ENCODE measurements at places on chromosomes 2 and 18. TPM values are rescaled to one million over a fixed set of nuclear protein-coding genes. Genes with fewer than 3 reads are reported as not detected.

AQP12B gene
- not detected for total RNA-seq

CHRNG gene
- total RNA-seq = not detected

PLGLB1 gene
- 0.28 TPM for total RNA-seq

DNA sequence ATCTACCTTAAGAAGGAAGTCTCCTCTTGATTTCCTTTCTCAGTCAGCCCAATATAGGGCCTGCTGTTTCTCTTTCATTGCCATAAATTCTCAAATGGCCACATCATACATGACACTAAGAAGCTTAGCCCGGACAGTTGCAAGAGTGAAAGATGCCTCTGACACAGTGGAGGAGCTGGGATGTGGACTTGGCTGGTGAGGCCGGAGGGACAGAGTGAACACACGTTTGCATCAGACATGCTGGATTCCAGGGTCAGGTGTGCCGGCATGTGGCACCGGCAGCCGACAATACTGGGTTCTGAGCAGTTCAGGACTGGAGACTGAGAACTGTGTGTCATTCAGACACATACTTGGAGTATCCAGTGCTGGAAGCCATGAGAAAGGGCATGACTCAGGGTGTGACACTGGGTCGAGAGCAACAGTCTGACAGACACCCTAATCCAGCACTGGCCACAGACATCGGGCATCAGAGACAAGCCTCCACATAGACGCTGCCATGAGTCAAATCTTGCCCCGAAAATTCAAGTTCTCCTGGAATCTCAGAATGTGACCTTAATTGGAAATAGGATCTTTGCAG lies 31.4 kb downstream of the TIMM21 start:
- DNase-seq = no peak

DNA sequence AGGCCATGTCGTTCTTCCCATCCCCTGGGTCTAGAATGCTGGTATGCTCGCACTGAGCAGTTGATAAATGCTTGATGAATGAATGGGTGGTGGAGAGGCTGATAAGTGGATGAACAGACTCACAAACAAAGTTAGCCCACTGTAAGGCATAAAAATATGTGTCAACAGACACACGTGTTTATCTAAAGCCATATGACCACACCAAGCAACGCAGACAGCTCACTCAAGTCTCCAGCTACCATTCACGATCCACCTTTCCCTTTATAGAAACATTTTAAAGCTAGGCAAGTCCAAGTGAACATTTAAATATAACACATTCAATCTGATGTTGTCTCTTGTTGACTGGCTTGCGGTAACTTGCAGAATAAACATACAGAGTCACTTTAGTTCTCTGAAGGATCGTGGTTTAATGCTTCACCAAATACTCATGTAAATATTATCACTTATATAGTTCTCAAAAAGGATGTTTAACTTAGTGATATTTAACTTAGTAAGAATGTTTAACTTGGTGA lies 105.5 kb downstream of the NOL10 start:
- no peak for DNase-seq

CDKL4 gene
- total RNA-seq = 0.59 TPM

GRCh38 chr2:146130290-146130689 lies 1610.4 kb upstream of the ZEB2 start:
- DNase-seq = no peak

Measured in pulmonary artery endothelial cell (primary cell).